ENCODE measurements at places on chromosomes 6 and 20. TPM values are rescaled to one million over a fixed set of nuclear protein-coding genes. Genes with fewer than 3 reads are reported as not detected.

The CGA gene
- 2.0 TPM for total RNA-seq

The METTL24 gene
- 0.36 TPM for total RNA-seq

GRCh38 chr20:63749597-63750508 lies 10.3 kb downstream of the SLC2A4RG start:
- no peak for DNase-seq

- no peak for DNase-seq
Measured at GRCh38 chr6:56551409-56552120, 91.1 kb downstream of the DST start.

GRCh38 chr6:54614499-54615195 lies 231.9 kb upstream of the FAM83B start:
- no peak for DNase-seq

The IRF4 gene
- total RNA-seq = not detected

- no peak for DNase-seq
Measured at GRCh38 chr20:8000796-8001195, 18.8 kb downstream of the TMX4 start.

The LAMA2 gene
- total RNA-seq = 1.7 TPM

GRCh38 chr6:41352907-41353306 lies 17.5 kb downstream of the NCR2 start:
- DNase-seq = no peak

GRCh38 chr6:68704485-68704884 lies 69.4 kb downstream of the ADGRB3 start:
- DNase-seq = no peak

DNA sequence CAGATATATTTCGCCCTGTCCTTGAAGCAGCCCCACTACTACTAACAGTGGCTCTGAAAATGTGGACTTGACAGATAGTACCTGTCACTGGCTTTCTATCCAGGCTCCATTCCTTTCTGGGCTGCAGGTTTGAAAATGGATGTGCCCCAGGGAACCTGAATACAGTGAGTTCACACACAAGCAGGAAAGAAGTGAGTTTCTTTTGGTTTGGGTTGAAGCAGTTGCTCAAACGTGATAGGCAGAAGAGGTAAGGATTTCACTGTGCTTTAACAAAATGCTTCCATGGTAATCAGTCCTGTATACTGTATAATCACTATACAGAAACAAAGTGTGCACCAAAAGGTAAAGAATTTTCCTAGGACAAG lies 382.9 kb downstream of the PRKN start:
- DNase-seq = no peak

- DNase-seq = no peak
Measured at GRCh38 chr20:55778796-55779195, 226.5 kb downstream of the CBLN4 start.

DNA sequence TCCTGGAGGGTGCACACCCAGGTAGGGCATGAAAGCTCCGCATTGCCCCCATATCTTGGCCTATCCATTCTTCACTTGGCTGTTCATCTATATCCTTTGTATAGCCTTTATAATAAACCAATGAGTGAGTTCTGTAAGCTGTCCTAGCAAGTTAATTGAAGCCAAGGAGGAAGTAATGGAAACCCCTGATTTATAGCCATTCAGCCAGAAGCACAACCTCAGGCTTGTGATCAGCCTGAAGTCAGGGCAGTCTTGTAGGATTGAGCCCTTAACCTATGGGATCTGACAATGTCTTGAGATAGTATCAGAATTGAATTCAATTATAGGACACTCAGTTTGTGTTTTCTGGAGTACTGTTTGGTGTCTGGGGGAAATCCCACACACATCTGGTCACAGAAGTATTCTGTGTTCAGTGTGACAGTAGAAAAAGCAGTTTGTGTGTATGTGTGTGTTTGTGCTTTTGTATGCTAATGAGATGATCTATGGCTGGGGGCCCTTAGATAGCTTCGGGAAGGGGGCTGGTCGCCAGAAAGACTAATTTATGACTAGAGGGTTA lies 5.7 kb downstream of the NT5E start:
- no peak for DNase-seq

DNA sequence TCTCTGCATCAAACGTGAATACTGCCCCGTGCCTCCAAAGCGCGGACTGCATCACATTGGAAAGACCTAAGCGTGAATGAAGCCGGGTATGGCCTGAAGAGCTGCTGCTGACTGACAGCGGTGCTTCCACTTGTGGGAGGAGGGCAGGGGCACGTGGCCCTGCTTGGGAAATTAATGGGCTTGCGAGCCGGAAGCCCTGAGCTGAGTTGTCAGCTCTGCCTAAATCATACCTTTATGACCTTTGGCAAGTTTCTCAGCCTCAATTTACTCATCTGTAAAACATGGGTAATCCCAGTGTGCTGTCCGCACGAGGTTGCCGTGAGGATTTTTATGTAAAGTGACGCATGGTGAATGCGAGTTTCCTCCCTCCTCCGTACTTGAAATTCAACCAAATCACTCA lies 67.0 kb upstream of the FOXQ1 start:
- no peak for DNase-seq

The DACT2 gene
- total RNA-seq = not detected

- no peak for DNase-seq
Measured at GRCh38 chr6:126145351-126145750, 159.0 kb downstream of the TRMT11 start.
